ENCODE measurements at places on chromosomes 2 and 18.

DNA sequence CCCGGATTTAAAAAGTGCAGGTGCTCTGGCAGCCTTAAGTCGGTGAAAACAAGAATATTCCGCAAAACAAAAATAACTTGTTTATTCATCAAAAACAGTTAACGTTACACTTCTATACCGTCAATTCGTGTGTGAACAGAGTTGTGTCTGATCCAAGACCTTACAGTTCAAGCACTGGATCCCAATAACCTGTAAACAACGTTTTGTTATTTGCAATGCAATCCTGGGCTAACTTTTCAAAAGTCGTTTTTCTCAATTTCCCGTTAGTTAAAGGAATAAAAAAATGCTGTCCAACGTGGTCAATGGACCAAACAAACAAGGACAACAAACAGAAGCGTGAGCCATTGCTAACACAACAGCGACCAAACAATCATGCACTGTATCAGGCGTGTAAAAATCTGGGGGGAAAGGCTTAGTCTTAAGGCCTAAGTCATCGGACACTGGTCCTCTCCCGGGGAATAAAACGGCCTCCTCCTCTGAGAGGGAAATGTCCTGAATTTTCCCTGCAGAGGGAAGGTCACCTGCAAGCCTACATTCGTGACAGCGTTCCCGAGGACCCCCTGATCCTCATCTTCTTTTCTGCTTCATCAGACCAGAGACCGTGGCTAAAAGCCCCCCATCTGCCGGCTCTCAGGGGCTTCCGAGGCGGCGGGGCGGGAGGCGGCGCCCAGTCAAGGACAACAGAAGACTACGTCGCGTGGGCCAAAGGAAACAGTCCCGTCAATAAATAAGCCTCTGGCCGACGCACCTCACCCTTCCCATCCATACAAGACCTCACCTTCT, 490 bp downstream of the NDUFS1 start:
- DNase-seq, result no peak

- DNase-seq, result no peak
These were observed 39.7 kb downstream of the DHX57 start for GRCh38 chr2:38835990-38836389.

DNA sequence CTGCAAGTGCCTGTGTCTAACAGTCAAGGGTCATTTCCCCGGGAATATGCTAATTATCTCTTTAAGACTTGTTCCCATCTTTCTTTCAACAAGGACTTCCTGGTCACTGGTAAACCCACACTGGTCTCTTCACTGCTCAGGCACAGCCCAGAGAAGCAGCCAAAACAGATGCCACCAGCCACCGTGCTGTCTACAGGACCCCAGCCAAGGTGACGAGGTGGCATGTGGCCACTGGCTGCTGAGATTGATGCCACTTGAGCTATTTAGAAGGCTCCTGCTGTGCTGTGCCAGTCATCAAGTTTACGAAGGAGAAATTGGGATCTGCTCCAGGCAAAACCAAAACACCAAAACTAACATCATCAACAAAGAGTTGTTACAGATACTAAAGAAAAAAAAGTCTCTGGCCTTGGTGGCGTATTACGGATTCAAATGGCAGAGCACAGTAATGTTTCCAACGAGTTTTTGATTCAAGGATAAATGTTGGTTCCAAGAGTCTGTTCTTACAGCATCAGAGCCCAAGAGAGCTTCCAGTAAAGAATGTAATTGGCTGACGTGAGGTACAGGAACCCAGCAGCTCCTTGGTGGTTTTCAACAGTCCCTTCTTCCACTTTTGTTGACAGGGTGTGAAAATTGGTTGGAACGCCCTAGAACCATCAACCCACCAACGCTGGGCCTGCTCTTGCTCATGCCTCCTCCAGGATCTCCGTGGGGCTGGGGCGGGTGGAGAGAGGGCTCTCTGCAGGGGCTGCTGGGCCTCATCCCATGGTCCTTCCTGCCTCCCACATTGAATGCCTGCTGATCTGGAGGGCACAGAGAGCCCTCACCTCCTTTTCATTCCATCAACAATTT, 63.7 kb upstream of the ZCCHC2 start:
- no peak for DNase-seq

DNA sequence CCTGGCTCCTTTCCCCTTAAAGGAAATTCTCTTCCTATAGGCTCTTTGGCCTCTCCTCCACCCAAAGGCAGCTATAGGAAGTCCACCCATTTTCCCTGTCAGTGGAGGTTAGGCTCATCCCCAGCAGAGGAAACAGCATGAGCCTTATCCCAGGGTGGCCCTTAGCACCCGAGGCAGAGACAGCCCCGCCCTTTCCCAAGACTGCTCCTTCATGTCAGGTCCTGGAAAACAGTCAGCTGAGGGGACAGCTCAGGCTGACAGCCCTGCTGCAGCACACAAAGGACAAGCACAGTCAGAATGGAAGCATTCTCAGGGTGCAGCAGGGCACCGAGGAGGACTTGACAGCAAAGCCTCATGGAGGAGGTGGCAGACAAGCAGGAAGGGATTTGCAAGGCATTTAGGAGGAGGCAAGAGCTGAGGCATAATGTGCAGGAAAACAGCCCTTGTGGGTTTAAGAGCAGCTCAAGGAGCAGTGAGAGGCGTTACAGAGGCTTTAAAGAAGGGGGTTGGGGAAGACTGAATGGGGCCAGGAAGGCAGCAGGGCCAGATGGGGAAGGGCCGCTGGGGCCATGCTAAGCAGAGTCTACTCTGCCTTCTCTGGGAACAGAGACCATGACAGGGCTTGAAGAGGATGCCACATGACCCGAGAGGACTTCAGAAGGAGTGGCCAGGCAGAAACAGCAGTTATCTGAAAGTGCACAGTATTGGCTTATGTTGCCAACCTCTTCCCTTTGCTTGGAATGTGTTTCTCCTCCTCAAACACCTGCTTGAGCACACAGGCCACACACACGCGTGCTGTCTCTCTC, 216.6 kb downstream of the SH3BP4 start:
- no peak for DNase-seq

GRCh38 chr2:163213661-163214081, 375.1 kb upstream of the KCNH7 start:
- no peak for DNase-seq

GRCh38 chr2:14628901-14629300, 3.6 kb upstream of the LRATD1 start:
- DNase-seq, result no peak

DNA sequence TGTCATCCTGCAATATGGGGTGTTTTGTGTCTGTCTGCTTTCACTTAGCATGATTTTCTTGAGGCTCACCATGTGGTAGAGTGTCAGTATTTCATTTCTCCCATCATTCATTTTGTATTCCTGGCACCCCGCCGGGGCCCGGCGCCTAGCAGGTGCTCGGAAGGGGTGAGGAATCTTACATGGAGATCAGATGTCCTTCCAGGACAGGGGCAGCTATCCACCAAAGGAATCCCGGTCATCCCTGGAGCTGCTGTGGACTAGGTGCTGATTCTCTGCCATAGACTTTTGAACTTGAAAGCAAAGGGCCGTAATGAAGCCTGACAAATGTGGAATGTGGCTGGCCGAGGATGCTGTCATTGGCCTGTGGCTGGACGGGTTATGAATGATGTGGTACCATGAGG, 2.4 kb downstream of the PRELID3A start:
- DNase-seq, result no peak

- DNase-seq, result no peak
These were observed 6.5 kb downstream of the CTLA4 start for GRCh38 chr2:203873921-203874631.

DNA sequence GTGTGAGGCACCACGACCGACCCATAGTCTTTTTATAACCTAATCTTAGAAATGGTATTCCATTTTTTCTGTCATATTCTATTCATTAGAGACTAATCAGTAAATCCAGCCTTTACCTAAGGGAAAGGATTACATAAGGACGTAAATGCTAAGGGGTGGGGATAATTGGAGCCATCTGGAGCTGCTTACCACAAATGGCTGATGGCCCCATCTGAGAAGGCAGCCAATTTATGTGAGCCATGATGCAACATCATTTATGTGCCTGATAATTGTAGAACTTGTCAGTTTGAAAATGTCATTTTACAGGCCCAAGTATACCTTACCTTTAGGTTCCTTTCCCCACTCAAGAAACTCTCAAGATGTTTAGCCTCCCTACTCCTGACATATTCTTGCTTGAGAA, 44.0 kb downstream of the ARHGEF33 start:
- no peak for DNase-seq

DNA sequence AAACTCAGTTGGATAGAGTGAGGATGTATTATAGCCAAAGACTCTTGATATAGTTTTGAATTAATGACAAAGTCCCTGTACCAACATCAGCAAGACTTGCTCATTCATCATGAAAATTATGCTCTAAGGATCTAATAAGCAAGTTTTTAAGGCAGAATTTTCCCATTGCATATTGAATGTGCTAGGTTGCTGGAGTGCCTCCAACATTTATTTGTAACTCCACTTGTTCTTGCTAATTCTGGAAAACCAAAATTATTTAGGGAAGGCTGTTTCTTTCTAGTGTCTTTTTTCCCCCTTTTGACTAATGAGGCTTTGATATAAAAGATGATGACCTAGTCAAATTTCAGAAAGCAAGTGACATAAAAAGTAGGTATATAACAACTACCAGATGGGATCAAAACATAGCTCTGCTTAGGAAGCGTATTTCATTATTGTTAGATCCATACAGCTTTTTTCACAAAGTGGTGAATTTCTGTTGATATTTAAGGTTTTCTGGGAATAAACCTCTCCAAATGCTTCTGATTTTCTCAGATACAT, 7.7 kb downstream of the SLC4A10 start:
- no peak for DNase-seq

GRCh38 chr18:13878857-13879256, 36.5 kb downstream of the MC2R start:
- no peak for DNase-seq

- DNase-seq, result no peak
These were observed 365.5 kb downstream of the SETBP1 start for GRCh38 chr18:45046228-45046627.

Data from activated naive CD4-positive, alpha-beta T cell (primary cell).